ENCODE measurements at places on chromosomes 13 and 19.
A peak's percentile ranks its signal among the peaks of the same experiment; 100 is the strongest.

DNA sequence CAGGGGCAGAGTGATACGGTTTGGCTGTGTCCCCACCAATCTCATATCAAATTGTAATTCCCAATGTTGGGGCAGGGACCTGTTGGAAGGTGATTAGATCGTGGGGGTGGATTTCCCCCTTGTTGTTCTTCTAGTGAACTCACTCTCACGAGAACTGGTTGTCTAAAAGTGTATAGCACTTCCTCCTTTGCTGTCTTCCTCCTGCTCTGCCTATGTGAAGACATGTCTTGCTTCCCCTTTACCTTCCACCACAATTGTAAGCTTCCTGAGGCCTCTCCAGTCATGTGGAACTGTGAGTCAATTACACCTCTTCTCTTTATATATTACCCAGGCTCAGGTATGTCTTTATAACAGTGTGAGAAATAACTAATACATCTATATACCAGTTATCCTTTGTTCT, 706.4 kb upstream of the KLHL1 start:
- no peak for DNase-seq

DNA sequence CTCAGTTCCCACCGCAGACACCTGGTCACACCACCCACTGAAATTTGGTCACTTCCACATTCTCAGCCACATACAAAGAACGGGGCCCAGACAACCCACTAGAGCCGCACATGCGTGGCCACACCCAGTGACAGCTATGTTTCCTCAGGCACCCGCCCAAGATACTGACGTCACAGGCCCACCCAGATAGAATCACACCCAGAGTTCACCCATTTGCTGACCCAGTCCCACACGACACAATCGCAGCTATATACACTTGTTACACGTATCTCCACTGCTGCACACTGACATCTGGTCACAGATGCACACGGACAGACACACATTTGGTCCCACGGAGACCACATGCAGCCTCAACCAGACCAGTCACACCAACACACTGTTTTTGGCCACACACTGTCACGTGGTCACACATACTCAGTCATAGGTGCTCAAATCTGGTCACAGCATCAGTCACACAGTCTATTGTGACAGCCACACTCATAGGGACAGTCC, 2.9 kb downstream of the NUMBL start:
- no peak for DNase-seq

GRCh38 chr13:109256866-109257760, 529.3 kb downstream of the IRS2 start:
- DNase-seq = peak; percentile 100

- DNase-seq = no peak
Measured at GRCh38 chr13:44078806-44079376, 199.2 kb downstream of the LACC1 start.

DNA sequence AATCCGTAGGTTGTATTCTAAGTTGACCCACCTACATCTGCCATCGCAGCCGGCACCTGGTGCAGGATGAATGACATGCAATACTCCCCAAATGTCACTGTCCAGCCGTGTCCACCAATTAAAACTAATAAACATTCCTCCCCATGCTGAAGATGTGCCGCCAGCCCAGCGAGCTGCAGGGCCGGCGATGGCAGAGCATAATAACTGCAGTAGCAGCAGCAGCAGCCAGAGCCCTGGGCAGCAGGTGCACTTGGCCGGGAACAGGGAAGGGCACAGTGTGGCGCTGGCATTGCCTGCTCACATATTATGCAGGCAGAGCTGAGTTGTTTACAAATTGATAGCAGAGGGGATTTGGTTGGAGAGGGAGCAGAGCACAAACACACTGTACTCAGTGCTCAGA, 754.9 kb downstream of the OLFM4 start:
- no peak for DNase-seq

DNA sequence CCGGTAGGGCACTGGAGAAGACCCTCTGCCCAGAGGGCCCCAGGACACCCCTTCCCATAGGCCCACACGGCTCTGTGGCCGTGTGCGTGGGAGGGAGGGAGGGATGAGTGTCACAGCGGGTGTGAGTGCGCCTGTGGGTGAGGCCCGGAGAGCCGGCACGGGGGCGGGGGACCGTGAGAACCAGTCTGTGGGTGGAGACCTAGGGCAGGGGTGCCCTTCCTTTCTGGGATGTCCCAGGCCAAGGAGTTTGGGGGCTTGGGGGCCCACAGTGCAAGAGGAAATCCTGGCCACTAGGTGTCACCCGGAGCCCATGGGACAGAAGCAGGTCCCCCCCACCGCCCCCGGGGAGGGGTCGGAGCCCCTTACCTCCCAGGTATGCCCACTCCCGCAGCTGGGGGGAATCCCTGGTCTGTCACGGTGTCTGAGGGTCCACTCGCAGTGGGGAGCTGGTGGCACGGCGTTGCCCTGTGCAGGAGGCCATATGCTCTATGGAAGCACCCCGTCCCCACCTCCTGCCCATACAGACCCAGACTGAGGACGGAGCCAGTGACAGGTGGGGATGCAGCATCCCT, 16.0 kb upstream of the SLC7A10 start:
- DNase-seq = no peak

- DNase-seq = no peak
Measured at GRCh38 chr13:43758834-43759233, 27.9 kb downstream of the ENOX1 start.

Data from fibroblast of skin of left biceps (primary cell).